Right renal pelvis (tissue), 4 donors: ENCODE measurements at places on chromosomes 7 and 10. TPM values are rescaled to one million over a fixed set of nuclear protein-coding genes. Genes with fewer than 3 reads are reported as not detected.

DNA sequence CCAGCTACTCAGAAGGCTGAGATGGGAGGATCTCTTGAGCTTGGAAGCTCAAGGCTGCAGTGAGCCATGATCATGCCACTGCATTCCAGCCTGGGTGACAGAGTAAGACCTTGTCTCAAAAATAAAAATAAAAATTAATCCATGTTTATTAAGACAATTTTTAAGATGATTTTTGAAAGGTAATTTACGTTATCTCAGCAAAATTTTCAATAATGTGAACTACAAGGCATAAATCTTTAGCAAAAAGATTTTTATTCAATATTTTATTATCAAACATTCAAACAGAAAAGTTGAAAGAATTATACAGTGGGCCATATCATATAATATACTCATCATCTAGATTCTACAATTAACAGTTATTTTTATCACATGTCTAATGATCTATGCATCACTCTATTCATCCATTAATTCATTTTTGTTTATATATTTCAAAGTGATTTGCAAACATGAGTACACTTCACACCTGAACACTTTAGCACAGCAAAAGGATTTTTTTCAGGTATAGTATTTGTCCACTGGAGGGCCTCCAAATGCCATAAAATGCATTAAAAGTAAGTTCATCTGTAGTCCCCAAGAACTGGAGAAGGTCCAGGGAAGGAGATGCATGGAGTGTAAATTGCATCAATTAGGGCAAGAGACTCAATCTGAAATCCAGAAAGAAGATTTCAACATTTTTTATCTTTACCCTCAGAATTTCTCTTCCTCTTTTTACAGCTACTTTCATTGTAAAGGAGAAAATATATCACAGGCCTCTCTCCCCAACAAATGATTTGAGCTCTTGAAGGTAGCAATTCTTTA is 38.6 kb upstream of the RSBN1L start:
- peak; percentile 26 for DNase-seq

DNA sequence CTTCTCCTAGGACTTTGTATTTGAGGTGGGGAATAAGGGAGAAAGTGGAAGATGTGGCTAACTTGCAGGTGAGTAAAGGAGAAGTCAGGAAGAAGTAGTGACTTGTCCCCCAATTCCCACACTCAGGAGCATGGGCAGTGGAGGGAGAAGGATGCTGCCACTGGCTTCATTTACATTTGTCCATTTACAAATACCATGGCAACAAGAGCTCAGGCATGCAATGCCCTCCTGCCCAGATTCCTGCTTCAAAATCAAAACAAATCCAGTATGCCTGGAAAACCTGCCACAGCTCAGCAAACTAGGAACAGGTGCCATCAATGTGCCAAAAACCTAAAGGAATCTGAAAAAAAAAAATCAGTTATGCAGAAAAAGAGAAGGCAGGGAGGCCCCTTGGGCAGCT is 139.9 kb downstream of the KCNMA1 start:
- DNase-seq = no peak

Gene PPP1R17
- polyA plus RNA-seq = not detected

DNA sequence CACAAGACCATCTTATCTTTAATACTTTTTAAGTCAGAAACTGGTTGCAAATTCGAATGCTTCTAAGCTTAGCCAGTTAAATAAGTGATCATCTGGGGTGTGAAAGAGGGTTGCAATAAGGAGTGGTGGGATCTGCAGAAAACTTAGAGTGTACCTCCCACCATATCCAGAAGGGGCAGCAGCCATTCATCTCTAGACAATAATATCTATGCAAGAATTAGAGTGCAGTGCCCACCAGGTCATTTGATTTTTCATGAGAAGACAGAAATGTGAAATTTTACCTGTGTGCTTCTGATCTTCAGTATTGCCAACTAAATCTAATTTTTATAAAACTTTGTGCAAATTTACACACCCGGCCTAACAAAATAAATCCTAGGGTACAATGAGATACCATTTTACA is 127.2 kb upstream of the SP4 start:
- no peak for DNase-seq

Gene EXOC4
- polyA plus RNA-seq = 71.9 TPM

DNA sequence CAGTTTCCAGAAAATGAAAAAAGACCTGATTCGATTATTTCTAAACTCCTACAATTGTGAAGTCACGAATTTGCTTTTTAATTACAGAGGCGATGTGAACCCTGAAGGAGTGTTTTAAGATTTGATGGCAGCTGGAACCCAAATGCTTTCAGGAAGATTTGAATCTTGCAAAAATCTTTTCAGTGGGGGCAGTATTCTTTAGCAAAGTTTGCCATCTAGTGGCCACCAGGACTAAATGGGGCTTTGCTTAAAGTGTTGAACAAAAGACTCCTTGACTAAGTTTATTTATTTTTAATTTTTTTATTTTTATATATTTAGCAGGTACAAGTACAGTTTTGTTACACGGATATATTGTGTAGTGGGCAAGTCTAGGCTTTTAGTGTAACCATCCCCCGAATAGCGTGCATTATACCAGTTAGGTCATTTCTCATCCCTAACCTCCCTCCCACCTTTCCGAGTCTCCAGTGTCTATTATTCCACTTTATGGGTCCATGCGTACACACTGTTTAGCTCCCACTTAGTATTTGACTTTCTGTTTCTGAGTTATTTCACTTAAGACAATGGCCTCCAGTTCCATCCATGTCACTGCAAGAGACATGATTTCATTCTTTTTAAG is 98.8 kb downstream of the CACNB2 start:
- peak; percentile 22 for DNase-seq

DNA sequence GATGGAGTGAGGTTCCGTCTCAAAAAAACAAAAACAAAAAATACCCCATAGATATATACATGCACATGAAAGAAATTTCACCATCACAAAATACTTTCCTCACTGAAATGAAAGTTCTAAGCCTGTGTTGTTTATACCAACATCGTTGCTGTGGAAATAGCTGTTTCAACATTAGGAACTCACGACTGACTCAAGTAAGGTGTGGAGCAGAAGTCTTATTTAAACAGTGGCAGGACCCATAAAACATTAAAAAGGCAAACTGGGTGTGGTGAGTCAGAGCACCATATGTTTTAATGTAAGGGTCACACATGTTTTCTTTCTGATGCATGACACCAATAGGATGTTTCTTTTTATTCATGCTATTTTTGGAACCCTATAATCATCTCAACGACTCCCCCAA is 48.3 kb downstream of the BAIAP2L1 start:
- DNase-seq = no peak

DNA sequence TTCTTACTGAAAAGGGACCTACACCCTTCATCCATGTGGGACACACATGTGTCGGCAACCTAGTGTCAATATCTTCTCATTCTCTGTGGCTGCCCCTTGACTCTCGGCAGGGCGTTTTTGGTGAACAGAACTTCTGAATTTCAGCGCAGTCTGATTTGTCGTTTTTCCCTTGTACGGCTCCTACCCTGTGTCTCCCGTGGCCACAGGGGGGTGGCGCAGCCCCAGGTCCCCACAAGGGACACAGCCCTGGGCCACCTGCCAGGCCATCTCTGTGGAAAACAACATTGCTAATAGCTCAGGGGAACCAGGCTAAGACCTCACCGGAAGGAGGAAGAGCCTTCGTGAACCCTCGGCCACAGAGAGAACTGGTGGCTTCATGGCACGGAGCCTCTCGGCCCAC is 53.1 kb upstream of the NKX6-2 start:
- no peak for DNase-seq

- no peak for DNase-seq
Measured at GRCh38 chr7:6438427-6438826, 9.3 kb downstream of the DAGLB start.

Gene FAM221A
- 14.0 TPM for polyA plus RNA-seq

- DNase-seq = no peak
Measured at GRCh38 chr10:82934429-82934828, 1059.4 kb downstream of the NRG3 start.

Gene CHAT
- not detected for polyA plus RNA-seq

GRCh38 chr7:76044375-76044865 is 3.4 kb downstream of the STYXL1 start:
- no peak for DNase-seq

Gene STEAP4
- polyA plus RNA-seq = 0.12 TPM

Gene NCF1
- 1.6 TPM for polyA plus RNA-seq

- no peak for DNase-seq
Measured at GRCh38 chr7:139232904-139233303, 1.9 kb downstream of the UBN2 start.

Gene TLX1
- polyA plus RNA-seq = 0.11 TPM

DNA sequence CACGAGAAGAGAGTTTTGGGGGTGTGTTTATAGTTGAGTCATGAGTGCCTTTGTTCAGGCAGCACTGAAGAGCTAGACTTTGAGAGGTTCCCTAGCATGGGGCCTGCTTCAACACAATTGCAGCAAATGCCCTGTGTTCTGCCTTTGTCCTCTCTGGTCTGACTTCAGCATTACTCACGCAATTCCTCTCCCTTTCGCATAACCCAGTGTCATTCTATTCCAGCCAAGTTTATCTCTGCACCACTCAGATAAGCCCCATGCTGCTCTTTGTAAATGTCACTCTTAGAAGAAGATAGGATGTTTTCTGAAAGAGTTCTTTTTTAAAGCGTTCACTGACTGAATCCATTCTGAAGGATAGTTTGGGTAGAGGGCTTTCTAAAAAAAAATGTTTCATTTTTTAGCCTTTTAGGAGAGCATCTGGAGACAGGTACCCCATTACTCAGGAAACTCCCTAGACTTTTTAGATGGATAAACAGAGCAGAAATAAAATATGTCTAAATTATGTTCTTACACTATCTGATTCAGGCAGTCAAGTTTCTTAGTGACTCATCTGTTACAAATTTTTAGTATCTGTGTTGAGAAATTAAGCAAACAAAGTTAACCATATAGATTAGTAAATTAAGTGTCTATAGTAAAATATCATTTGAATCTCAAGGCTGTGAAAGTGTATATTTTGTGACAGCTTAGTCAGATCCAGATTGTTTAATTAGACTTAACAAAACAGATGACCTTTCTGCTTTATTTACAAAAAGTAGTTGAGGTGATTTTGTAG is 318.5 kb downstream of the GPR158 start:
- no peak for DNase-seq

GRCh38 chr10:52465202-52465601 is 151.1 kb downstream of the DKK1 start:
- DNase-seq = no peak

Gene IKZF1
- polyA plus RNA-seq = 1.3 TPM

Gene OTUD1
- polyA plus RNA-seq = 24.3 TPM

GRCh38 chr7:33232632-33233145 is 103.3 kb downstream of the BBS9 start:
- no peak for DNase-seq

DNA sequence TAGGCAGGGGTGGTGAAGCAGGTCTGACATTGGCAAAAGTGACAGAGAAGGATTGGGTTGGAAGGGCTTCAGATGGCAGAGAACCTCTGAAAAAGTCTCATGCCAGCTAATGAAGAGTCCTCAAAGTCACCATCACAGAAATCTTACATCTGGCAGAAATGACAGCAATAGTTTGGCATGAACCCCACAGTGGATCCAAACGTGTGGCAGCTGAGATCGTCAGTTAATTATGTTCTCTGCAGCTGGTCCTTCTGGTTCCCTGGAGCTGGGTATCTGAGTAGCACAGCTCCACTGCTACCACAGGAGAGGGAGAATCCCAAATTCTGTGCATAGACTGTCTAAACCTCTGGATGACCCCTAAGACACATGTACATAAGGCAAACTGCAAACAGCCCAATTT is 73.4 kb downstream of the ALOX5 start:
- DNase-seq = no peak

Gene KCNMA1
- 3.6 TPM for polyA plus RNA-seq

Gene AHR
- polyA plus RNA-seq = 37.3 TPM

Gene SEMA3E
- polyA plus RNA-seq = 2.1 TPM

- no peak for DNase-seq
Measured at GRCh38 chr10:111007486-111007885, 69.3 kb upstream of the ADRA2A start.

- DNase-seq = no peak
Measured at GRCh38 chr7:42926204-42926603, 5.8 kb downstream of the PSMA2 start.

DNA sequence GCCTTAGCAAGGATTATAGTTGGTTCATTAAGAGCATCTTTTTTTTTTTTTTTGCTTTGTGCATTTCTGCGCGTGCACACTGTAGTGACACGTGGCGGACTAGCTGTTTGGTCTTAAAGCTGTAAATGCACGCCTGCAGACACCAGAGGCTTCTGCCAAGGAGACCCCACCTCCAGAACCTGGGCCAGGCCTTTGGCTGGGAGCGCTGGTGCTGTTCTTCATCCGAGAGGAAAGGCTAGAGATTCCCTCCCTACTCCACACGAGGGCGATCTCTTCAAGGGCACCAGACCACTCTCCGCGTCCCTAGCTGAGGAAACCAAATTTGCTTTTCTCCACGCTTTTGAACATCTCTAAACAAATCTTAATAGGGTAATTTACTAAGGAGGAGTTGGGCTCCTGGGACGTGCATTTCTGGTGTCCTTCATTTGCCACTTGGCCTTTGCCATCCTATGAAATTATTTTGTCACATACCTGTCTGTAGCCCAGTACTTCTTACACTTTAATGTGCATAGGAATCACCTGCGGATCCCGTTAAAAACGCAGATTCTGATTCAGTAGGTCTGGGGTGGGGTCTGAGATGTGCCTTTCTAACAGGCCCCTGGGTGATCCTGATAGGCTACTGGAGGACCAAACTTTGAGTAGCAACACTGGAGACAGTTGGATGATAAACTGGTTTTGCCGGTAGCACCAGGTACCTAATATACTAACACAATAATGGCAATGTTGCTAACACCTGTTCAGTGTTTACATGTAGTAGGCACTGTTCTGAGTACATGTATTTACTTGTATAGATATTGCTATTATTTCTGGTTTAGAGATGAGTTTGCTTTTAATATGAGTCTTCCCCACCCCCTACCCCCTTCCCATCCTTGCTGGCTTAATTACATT is 1.3 kb upstream of the SLC26A5 start:
- no peak for DNase-seq

Gene ENO4
- polyA plus RNA-seq = 2.6 TPM

DNA sequence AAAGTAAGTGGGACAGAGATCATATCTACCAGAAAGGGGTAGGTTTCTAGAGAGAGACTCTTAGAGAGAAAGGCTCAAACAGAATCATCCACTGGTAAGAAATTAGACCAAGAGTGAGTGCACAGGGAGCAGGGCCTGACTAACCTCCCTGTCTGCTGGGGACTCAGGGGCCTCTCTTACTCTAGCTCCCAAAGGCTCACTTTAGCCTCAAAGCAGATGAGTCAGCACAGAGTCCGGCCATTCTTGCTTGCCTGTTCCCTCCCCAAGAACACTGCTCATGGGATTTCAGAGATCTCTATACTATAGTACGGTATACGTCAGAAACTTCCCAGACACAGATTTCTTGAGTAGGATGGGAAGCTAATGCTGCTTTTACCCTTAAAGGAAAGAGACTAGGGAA is 32.7 kb downstream of the RBM28 start:
- no peak for DNase-seq

DNA sequence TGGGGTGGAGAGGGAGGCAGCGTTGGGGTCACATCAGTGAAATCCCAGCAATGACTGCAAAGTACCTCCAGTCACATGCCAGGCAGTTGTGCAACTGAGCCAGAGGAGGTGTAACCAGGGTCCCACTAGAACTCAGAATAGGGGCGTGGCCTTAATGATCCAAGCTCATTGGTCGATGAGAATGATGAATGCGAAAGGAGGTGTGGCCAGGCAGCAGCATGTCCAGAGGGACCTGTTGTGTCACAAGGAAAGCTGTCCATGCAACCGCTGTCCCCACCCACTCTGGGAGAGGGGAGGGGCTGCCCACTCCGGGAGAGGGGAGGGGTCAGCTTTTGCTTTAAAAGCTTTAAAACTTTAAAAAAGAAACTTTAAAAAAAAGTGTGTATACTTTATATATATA is 25.3 kb upstream of the MTPAP start:
- no peak for DNase-seq
